ENCODE measurements at places on chromosomes 12 and 14.

DNA sequence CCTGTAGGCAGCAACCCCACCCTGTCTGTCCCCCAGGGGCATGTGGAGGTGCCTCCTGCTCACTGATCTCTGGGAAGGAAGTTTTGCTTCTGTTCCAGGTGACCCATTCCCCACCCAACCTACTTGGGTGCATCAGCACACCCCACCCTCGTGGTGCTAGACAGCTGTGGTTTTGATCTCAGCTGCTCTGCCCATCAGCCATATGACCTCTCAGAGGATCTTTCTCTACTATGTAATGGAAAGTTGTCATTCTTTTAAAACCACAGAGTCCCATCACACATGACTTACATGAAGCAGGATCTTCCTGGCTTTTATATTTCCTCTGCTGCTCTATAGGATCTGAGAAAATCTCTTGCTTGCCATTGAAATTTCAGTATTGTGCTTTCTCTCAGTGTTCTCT lies 13.5 kb upstream of the KRT82 start:
- DNase-seq, result no peak

GRCh38 chr12:48768147-48768546 lies 20.7 kb downstream of the ADCY6 start:
- no peak for DNase-seq

DNA sequence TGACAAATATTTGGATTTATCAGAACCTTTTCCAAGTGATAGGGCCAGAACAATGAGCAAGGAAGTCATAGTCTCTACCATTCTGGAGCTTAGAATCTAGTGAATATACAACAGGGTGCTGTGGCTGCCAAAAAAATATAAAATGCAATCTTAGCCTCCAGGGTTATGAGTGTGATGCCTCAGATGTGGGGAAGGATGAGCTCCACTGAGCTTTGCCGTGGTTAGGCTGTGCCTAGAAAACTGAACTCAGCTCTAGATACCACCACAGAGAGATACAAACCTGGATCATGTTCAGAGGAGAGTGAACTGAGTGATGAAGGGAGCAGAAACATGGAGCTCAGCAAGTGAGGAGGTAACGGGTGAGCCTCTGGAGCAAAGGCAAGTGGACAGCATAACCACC lies 138.1 kb upstream of the HIF1A start:
- no peak for DNase-seq

DNA sequence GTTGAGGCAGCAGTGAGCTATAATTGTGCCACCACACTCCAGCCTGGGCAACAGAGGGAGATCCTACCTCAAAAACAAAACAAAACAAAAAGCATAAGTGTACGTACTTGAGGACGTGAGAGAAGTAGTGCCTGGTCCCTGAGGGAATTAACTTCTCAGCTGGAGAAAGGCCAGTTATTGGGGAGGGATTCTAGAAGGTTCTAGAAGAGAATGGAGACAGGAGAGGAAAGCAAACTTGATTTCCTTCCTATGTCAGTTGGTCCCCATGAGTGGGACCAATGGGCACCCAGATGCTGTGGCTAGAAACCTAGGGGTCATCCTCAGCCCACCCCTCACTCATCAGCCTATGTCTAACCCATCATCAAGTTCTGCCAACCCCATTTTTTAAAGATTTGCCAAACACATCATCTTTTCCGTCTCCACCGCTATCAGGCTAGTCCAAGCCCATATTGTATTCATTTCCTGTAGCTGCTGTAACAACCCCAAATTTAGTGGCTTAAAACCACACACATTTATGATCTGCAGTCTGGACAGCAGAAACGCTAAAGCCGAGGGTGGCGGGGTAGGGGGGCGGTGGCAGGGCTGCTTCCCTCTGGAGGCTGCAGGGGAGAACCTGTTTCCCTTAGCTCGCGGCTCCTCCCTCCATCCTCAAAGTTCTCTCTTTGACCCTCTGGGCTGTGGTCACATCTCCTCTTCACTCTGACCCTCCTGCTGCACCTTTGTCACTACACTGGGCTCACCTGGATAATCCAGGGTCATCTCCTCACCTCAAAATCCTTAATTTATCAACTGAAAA lies 7.2 kb upstream of the RBM19 start:
- no peak for DNase-seq

GRCh38 chr12:38915429-38916182 lies 10.2 kb upstream of the CPNE8 start:
- DNase-seq, result no peak

- DNase-seq, result no peak
Observed at GRCh38 chr14:67846029-67846610, 26.5 kb downstream of the RAD51B start.

- DNase-seq, result no peak
Observed at GRCh38 chr12:111316671-111317070, 52.2 kb downstream of the PHETA1 start.

DNA sequence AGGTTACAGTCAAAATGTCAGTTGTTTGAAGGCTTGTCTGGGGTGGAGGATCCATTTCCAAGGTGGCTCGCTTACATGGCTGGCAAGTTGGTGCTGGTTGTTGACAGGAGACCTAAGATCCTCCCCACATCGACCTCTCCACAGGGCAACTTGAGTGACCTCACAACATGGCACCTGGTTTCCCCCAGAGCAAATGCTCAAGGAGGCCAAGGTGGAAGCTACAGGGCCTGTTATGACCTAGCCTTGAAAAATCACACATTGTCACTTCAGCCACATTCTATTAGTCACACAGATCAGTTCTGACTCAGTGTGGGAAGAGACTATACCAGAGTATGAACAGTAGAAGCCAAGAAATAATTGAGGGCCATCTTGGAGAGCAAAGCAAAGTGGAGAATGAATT lies 11.3 kb upstream of the GNG2 start:
- DNase-seq, result no peak

DNA sequence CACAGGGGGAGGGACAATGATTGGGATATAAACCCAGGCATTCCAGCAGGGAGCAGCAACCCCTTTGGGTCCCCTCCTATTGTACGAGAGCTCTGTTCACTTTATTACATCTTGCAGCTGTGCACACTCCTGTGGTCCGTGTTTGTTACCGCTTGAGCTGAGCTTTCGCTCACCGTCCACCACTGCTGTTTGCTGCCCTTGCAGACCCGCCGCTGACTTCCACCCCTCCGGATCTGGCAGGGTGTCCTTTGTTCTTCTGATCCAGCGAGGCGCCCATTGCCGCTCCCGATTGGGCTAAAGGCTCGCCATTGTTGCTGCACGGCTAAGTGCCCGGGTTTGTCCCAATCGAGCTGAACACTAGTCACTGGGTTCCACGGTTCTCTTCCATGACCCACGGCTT lies 64.1 kb downstream of the E2F7 start:
- no peak for DNase-seq

DNA sequence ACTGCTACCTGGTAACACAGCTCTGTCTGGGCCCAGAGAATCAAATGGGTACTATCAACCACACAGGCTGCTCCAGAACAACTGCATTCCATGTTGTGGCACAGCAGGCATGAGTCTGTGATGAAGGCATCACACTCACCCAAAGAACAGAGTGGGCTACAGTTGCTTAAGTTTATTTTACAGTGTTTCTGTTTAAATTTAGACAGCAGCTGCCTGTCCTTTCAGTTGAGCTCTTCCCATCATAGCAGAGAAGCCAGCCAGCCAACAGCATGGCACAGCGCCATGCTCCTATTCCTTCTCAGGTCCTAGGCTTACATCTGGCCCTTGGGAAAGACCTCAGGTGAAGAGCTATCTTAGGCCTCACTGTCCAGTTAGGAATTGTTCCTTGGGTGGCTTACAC lies 147.0 kb upstream of the FRMD6 start:
- DNase-seq, result no peak

DNA sequence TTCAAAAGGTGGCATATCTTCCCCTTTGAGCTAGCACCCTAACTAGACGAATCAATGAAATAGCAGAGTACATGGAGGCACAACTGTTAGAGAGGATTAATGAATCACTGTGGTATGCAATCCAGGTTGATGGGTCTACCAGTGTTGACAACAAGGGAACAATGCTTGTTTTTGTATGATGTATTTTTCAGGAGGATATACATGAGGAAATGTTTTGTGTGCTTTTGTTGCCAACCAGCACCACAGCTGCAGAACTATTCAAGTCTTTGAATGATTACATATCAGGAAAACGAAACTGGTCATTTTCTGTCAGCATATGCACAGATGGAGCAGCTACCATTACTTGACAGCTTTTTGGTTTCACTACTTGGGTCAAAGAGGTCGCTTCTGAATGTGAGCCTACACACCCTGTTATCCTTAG lies 142.6 kb downstream of the GPHN start:
- no peak for DNase-seq

DNA sequence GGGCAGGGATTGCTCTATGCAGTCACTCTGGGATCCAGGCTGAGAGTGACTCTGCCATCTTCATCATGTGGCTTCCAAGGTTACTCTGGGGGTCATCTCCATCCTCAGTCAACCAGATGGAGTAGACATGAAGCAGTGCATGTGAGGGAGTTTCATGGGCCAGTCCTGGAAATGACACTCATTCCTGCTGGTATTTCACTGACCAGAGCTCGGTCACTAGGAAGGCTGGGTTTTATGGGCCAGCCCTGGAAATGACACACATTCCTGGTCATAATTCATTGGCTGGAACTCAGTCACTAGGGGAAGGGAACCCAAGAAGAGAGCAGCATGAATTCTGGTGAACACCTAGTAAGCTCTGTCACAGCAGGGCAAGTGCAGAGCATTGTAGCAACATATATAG lies 144.7 kb downstream of the SMOC1 start:
- DNase-seq, result no peak

- no peak for DNase-seq
Observed at GRCh38 chr14:30808576-30808975, 65.8 kb upstream of the COCH start.

DNA sequence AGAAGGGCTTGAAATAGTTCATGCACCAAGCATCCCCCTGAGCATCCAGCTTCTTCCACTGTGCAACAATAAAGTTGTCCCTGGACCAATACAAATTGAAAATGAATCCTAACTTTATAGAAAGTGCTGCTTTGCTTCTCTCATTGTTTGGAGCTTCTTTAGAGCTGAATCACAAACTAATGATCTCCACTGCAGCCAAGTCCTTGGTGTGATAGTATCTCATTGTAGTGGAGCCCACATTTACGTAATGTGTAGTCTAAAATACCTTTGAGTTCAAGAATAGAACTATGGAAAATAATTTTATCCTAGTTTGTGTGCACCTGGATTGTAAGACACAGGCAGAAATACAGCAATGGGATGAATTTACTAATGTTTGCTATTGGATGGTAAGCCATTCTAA lies 319.9 kb downstream of the EGLN3 start:
- DNase-seq, result no peak

GRCh38 chr14:98008381-98009113 lies 1211.4 kb downstream of the VRK1 start:
- no peak for DNase-seq

DNA sequence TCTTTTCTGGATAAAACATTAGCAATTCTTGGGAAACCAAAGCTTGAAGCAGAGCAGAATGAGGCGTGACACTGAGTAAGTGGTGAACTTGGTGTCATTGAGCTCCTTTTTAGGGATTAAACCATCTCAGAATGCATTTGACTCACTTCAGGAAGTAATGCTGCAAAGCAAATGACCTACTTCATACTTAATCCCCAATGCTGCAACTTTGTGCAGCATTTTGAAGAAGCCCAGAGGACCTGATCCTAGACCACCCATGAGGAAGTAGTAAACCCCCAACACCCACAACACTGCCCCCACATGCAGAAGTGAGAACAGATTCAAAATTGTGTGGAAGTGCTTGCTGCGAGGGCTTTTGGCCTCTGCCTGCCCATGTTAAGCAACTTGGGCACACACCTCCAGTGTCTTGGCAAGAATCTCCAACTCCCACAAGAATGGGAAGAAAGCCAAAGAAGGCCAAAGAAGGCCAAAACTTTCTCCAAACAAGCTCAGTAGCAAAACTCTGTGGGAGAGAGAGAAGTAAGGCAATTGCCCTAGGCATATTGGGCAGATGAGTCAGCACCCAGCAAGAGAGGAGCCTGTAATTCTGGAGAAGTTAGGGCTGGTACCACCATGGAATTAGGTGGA lies 69.2 kb upstream of the ETV6 start:
- no peak for DNase-seq

DNA sequence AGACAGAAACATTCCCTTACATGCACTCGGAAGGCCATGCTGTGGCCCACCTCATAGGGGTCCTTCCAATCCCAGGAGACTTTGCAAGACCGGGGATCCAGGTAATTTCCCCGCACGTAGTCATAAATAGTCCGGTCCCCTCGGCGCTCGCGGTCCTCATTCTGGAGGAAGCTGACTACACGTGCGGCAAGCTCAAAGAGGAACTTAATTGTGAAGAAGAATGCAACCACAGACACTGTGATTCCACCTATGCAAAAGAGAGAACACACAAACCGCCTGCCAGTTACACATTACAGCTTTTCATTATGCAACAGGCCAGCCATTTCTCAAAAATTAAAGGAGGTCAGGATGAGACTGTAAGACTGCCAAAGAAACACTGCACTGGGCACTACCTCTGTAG lies 28.4 kb downstream of the AREL1 start:
- no peak for DNase-seq

GRCh38 chr12:2461046-2461445 lies 333.7 kb upstream of the FKBP4 start:
- DNase-seq, result no peak

DNA sequence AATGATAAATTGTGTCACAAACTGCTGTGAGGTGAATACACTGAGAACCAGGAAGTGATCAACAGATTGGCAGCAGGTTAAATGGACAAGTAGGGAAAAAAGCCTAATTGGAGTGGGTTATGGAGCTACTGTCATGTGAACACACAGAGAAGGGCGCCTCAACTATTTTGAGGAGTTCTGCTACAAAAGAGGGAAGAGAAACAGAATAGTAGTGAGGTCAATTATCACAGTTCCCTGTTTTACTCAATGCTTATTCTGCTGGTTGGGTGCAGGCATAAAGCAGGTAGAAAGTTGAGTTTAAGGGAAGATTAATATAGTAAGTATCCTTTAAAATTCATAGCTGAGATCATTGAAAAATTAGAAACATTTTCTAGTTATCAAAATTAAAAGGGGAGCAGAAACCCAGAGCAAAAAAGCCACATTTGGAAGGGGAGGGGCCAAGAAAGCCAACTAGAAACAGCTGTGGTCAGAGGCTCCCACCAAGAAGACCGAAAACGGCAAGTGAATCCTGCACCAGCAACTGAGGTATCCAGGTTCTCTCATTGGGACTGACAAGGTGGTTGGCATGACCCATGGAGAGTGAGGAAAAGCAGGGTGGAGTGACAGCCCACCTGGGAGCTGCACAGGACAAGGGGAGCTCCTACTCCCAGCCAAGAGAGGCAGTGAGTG lies 105.7 kb downstream of the ZC3H14 start:
- DNase-seq, result no peak

Data from activated T-helper 2 cell treated with anti-CD3 and anti-CD28 coated beads, Interferon-gamma antibody, Interleukin-2, Interleukin-4, amounts not matched to agents 10 μg/mL and 5 μg/mL and 100 μg/mL, durations not matched to agents 14 hours and 24 hours and 36 hours (primary cell).